ENCODE measurements at places on chromosomes 5 and 9. TPM values are rescaled to one million over a fixed set of nuclear protein-coding genes. Genes with fewer than 3 reads are reported as not detected.

The PCDHB2 gene
- 57.8 TPM for total RNA-seq

The PRR16 gene
- not detected for total RNA-seq

DNA sequence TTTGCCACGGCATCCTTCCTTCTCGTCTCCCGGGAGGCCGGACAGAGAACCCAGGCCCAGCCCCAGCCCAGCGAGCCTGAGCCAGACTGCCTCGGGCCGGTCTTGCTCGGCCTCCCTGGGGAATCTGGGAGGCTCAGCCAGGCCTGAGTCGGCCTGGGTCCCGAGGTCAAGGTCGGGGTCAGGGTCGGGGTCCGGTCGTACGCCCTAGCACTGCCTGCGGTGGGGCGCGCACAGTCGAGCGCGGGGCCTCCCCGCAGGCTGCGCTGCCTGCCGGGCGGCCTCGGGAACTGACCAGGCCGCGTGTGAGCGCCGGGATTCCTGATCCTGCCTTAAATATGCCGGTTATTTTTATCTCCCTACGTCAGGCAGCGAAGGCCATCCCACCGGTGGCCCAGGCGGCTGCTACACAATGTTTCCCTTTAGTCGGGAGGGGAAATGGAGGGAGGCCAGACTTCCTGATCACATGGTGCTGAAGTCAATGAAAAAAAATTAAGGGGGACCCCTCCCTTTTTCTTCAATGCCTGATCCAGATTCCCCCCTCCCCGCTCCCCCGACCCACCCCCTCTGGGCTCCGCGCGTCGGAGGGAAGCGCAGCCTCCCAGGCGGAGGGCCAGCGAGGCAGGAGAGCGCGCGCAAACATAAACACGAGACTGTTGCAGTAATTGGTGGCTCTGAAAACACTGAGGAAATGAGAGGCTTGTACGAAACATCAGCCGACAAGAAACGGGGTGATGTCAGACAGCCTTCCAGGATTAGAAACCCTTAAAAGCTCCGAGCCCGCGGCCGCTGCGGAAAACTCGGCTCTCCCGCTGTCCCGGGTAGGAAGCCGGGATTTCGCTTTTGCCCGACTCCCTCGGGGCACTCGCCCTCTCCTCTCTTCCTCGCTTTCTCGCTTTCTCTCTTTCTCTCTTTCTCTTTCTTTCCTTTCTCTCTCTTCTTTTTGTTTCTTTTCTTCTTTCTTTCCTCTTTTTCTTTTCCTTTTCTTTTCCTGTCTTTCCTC, 148.2 kb upstream of the KLF4 start:
- peak overlapping the region; percentile 93 for H3K27ac ChIP-seq
- H3K27me3 ChIP-seq: peaks cover 18% of the 10 kb centered on the region
- H3K36me3 ChIP-seq: no peaks in the 10 kb centered on the region

GRCh38 chr9:126663661-126664072, 49.9 kb downstream of the LMX1B start:
- no peak for DNase-seq
- H3K4me1 ChIP-seq: peaks cover 33% of the 10 kb centered on the region
- no peak overlapping the region for H3K27ac ChIP-seq
